ENCODE measurements at places on chromosomes 11 and 22.

DNA sequence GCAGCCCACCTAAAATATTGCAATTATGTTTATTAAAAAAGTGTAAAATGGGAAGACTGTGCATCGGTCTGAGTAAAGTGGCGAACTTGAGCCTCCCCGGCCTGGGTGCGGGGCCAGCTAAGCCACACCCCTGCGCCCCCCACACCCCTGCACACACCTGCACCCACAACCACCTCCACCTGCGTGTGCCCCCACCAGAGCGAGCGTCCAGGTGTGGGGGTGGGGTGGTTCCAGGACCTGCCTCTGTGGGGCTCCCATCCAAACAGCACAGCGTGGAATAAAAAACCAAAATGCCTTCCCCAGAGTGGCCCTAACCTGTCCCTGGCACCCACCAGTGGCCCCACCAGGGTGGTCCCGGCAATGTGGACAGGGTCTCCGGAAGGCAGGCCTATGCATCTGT is 30.1 kb upstream of the CARS1 start:
- no peak for DNase-seq

DNA sequence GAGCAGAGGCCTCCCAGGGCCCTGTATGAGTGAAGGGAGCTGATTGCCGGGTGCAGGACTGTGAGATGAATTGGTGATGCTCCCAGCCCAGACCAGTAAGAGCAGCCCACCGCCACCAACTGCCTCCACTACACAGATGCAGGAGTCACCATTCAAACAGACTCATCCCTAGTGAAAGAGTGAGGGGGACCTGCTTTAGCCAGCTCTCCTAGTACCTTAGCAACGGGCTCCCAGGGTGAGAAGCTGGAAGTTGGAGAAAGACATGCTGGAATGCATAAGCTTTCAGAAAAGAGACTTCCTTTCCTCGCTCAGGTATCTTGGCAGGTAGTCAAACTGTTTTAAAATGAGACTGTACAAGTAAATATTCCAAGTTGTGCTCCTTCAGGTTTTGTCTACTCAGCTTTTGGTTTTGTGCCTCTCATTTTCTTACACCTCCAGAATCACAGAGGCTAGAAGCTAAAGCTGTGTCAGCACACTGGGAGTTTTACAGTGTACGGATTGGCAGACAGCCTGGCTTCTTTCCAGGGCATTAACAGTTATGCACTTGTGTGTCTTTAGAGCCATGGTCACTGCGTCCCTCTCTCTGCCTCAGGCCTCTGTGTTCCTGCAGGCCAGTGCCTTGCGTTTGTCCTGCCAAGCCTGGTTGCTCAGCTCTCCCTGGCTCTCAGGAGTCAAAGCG is 146.2 kb downstream of the ATXN10 start:
- no peak for DNase-seq

- no peak for DNase-seq
Measured at GRCh38 chr11:127474766-127475165, 474.2 kb upstream of the KIRREL3 start.

DNA sequence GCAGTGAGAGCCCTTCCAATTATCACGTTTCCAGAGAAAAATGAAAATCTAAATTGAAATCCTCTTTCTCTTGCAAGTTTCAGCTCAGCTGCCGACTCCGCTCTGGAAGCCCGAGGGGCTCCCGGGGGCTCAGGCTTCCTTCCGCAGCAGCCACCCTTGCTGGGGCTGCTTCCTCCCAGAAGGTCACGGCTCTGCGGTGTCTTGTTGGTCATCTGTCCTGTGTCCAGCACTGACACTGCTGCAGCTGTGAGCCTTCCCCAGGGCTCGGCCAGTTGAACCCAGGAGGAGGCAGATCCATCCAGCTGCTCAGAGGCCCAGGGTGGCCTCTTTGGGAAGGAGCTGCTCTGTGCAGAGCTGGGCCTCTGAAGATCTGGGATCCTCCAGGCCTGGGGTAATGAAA is 1337.2 kb downstream of the TBC1D22A start:
- DNase-seq, result no peak

DNA sequence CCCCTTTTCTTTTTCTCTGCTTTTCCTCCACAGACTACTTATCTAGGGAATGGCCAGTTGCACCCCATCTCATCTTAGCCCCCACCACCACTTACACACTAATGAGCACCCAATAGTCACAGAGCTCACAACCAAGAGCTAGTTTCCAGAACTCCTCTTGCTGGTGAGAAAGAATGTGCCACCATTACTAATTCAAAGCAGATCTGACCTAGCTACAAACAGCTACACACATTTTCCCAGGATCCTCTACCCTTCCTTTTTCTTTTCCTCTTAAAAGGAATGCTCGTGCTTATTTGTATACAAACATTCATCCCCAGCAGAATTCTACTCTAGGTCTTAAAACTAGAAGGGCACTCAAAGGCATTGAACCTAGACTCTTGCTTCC is 136.8 kb downstream of the CD44 start:
- DNase-seq, result no peak

DNA sequence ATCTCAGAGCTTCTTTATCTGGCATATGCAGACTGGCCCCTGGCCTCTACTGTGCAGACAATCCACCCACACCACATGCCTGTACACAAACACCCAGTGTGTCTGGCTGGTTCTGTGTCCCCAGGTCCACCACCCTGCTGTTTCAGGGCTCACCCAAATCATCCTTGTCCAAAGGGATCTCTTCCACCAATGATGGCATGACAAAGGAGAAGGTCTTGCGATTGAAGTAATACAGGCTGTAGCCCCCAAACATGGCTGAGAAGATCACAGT is 1.7 kb downstream of the SLC37A4 start:
- no peak for DNase-seq

- no peak for DNase-seq
Measured at GRCh38 chr22:27413702-27414101, 387.9 kb downstream of the MN1 start.

DNA sequence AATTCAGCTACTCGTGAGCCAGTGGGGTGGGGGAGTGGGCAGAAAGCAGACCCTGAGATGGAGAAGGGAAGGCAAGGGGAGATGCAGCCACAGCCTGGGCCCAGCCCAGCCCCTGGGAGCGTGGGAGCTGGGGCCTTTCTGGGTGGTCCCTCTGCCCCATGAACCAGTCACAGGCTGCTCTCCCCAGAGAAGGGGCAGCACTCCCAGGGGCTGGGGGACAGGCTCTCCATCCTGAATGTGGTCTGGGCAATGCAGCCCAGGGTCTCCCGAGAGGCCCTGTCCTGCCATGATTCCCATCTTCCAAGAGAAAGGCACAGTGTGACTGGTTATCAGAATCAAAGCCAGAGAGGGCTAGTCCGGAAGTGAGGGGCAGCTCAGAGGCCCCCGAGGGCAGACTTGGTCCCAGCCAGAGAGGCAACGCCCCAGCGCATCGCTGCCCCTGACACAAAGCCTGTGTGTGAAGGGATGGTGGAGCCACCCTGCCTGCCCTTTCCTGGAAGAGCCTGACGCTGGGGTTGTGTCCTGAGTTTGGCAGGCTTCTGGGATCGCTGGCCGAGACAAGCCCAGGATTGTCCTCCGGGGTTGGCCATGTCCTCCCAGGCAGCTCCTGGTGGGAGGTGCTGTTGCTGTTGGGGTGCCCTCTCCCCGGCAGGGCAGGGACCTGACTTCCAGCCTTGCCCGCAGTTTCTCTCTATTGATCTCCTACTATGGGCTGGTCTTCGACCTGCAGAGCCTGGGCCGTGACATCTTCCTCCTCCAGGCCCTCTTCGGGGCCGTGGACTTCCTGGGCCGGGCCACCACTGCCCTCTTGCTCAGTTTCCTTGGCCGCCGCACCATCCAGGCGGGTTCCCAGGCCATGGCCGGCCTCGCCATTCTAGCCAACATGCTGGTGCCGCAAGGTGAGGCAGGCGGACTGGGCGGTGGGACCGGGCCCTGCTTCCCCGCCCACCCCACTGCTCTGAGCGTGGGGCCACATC is 23.8 kb upstream of the SLC22A12 start:
- DNase-seq, result no peak

DNA sequence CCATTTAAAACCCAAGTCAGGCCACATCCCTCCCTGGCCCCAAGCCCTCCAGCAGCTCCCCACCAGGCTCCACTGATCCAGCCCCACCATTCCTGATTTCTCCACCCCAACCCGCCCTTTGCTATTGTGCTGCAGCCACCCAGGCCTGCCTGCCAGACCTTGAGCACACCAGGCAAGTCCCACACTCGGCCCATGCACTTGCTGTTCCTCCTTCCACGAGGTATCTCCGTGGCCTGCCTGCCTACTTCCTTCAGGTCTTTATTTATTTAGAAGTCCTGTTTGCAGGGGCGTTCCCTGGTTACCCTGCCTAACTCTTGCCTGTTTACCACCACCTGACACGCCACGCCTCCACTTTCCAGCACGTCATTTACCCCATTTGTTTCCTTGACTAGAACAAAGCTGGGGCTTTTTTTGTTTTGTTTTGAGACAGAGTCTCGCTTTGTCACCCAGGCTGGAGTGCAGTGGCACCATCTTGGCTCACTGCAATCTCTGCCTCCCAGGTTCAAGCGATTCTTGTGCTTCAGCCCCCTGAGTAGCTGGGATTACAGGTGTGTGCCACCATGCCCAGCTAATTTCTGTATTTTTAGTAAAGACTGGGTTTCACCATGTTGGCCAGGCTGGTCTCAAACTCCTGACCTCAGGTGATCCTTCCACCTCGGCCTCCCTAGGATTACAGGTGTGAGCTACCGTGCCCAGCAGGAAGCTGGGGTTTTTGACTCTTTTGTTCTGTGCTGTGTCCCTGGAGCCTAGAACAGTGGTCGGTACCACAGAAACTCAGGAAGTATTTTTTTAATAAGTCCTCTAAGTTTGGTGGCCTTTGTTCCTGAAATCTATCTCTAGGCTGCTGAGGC is 6.7 kb downstream of the CENPM start:
- no peak for DNase-seq

DNA sequence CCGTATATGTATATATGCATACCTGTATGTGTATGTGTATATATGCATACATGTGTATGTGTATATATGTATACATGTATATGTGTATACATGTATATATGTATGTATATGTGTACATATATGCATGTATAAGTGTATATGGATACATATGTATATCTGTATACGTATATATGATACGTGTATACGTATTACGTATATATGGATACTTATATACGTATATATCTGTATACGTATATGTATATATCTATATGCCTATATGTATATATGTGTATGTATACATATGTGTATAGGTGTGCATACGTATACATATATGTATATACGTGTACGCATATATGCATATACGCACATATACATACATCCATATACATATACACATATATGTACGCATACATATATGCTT is 681.6 kb upstream of the ANO3 start:
- DNase-seq, result no peak

DNA sequence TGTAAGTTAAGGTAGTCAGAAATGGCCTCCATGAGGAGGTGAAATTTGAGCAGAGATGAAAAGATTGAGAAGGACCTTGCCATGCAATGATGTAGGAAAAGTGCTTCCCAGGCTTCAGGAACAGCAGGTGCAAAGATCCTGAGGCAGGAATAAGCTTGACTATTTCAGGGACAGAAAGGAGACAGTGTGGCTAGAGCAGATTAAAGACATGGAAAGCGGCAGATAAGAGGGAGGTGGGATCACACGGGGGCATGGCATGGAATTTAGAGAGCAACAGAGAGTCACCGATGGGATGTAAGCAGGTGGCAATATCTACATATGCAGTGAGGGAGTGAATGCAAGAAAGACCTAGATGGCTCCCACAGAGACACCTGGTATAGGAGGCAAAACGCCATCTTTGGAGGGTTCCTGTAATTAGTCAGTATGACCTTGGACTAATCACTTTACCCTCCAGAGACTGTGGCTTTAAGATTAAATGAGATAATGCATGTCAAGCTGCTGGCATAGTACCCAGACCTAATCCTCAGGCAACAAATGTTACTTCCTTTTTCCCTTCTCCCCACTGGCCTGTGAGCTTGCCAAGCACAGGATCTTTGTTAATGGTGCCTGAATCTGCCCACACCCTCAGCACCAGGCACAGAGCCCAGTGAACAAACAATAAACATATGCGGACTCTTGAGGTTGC is 24.6 kb upstream of the ACER3 start:
- DNase-seq, result peak; percentile 13

DNA sequence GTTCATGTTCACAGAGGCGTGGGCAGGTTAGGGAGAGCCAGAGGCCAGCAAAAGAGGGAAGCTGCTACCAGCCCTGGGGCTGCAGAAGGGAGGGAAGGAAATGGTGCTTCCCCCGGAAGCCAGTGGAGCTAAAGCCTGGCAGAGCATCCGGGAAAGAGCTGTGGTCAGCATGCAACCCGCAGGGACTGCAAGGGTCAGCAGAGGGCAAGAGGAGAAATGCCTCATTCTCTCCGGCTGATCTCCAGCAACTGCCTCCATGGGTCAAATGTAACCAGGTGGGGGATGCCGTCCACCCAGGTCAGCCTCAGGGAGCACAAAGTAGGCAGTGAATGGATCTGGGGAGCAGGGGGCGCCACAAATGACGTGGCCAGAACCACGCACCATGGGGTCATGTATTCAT is 36.9 kb upstream of the PRR5 start:
- no peak for DNase-seq

GRCh38 chr22:41478891-41479521 is 10.1 kb downstream of the ACO2 start:
- peak; percentile 93 for DNase-seq

DNA sequence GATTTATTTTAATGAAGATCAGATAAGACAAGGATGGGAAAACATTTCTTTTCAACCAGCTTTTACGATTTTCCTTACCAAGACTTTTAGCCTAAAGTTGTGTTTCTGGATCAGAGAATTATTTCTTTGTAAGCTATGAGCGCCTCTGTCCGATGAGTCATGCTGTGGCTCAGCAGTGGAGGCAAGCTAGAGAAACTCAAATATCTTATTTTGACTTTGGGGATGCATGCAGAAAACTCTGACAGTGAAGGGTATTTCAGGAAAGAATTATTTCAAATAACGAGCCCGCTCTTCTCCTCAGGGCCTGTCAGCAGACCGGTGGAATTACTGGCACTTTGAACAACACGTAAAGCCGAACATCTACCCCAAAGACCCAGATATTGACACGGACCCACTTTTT is 77.9 kb upstream of the OR5AK2 start:
- DNase-seq, result no peak

DNA sequence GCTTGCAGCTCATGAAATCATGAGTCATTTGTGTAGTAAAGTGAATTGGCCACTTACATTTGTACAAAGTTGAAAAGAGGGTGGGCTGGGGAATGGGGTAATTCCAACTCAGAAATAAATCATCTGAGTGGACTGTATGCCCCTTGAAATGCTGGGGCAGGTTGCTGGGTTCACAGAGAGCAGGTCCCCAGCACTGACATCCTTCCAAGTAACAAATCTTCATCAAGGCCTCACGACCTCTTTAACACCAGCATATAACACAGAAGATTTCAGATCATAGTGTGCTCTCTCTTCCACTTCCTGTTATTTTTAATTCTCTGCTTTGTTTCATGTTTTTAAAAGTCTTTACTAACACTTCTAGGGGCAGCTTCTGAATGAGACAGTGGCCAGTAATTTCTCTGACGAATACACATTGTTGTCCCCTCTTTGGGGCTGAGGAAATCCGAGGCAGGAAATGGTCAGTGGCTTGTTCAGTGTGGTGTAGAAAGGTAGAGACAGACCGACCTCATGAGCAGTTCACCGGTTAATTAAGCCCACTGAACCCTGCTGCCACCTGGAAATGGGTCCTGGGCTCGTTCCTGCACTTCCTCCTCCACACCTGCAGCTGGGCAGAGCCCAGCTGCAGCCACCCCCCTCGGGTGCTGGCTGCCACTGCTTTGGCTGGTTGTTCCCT is 127.7 kb downstream of the MAML2 start:
- no peak for DNase-seq
